ENCODE measurements at places on chromosomes 6 and 20.

DNA sequence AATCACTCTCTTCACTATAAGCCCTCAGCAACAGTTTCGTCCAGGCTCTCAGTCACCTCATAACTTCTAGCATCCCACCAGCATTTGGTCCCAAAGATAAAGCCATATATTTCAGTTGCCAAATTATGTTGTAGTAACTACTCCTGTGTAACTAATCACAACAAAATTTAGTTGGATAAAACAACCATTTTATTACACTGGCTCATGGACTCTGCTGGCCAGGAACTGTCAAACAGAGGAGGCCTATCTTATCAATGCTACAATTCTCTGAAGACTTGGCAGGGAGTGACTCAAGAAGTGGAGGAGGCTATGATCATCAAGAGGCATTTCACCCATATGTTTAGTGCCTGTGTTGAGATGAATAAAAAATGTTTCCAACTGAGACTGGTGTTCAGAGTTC lies 1082.3 kb upstream of the GJE1 start:
- no peak for DNase-seq

DNA sequence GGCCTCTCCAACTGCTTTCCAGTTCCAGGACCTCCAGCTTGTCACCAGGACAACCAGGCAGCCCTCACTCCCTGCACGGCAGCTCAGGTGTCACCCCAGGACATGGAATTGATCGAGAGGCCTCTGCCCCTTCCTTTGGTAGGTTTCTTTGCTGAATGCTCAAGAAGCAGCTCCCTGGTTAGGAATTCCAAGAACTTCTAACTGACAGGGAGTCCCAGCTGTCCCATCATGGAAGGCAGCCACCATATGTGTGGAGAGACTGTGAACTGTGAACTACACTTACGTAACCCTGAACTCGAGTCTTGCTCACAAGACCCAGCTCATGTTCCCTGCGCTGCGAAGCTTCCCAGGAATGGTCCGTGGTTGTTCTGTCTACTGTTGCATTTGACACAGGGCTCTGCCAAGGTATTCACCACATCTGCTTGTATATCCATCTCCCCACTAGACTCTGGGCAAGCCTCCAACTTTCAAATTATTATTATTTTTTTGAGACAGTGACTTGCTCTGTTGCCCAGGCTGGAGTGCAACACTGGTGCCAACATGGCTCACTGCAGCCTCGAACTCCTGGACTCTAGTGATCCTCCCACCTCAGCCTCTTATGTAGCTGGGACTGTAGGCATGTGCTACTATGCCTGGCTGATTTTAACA lies 35.7 kb downstream of the MGME1 start:
- DNase-seq: no peak

- DNase-seq: peak; percentile 26
Observed at GRCh38 chr6:41723530-41724227, 11.7 kb downstream of the TFEB start.

DNA sequence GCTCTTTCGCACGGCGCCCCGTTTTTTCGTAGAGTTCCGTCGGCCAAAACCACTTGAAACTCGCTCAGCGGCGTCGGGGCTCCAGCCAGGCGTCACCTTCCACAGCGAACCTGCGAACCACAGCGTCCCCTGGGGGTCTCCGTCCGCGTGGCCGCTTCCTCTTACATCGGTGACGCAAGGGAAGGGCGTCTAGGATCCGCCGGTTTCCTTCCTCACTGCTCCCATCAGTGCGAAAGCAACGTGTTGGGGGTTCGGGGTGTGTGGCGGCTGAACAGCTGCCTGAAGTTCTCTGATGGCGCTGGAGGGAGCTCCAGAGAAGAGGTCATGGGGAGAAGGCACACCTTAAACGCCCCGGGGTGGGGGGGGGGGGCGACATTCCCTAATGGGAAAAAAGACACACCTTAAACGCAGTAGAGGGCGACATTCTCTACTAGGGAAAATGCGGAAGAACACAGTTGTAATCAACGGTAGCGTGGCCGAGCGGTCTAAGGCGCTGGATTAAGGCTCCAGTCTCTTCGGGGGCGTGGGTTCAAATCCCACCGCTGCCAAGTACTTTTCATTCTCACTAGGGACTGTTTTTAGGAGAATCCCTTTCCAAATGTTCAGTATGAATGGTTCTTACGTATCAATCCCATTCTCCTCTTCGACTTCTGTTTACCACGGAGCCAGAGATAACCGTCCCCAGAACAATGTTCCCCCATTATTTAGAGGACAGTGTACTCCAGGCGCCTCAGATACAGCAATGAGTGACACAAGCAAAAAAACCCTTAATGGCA lies 16.4 kb downstream of the ZNF311 start:
- DNase-seq: peak; percentile 80

GRCh38 chr6:134373993-134374392 lies 56.1 kb upstream of the SGK1 start:
- DNase-seq: no peak

- DNase-seq: peak; percentile 28
Observed at GRCh38 chr20:8853805-8854338, 215.0 kb upstream of the PLCB4 start.

DNA sequence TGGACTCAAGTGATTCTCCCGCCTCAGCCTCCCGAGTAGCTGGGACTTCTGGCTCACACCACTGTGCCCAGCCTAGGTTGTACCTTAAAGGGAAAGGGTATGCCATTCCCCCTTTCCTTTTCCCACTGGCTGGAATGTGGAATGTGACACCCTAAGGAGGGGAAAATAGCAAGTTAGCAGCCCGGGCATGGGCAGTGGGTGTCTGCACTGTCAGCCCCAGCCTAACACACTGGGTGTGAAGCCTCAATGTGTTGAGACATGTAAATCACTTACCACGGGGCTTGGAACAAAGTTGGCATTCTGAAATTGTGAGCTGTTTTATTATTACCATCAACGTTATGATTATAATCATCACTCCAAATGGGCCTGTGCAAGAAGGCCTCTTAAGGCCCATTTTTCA lies 80.8 kb upstream of the PTPN1 start:
- no peak for DNase-seq

DNA sequence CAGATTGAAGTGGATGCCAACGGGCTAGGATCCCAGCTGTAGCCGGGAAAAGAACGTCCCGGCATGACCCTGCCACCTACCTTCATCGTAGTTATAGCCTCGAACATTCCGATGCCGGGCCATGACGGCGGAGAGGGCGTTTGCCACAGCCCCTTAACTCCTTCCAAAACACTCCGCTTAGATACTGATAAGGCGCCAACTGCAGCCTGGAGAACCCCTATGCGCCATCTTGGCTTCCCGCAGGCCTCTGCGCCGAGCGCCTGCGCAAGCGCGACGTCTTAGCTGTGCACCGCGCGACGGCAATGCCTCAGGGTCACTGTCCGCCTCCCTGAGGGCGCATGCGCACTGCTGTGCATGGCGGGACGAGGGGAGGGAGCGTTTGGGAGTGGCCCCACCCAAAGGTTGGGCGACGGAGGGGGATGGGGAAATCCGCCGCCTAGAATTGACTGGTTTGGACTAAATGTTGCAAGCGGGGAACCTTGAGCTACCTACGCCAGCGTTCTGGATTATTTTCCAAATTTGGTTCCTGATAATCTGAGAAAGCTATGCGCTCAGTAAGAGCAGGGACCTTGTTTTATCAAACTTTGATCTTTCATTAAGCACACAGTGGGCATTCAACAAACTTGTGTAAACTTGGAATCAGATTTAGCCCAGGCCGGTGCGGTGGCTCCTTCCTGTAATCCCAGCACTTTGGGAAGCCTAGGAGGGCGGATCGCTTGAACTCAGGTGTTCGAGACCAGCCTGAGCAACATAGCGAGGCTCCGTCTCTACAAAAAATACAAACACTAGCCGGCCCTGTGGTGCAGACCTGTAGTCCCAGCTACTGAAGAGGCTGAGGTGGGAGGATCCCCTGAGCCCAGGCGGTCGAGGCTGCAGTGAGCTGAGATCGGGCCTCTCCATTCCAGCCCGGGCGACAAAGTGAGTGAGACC lies at the start of gene HBS1L:
Gene HBS1L, minus strand, starts transcription at position 254 of the 930 bp plus-strand sequence. Its CDS starts 131 bp downstream, at position 123.
- DNase-seq: peak; percentile 97

- no peak for DNase-seq
Observed at GRCh38 chr20:49256261-49256660, 21.6 kb downstream of the ZNFX1 start.

GRCh38 chr20:20860078-20860806 lies 147.8 kb upstream of the RALGAPA2 start:
- peak; percentile 73 for DNase-seq

- no peak for DNase-seq
Observed at GRCh38 chr6:117167520-117168271, 97.7 kb upstream of the VGLL2 start.

DNA sequence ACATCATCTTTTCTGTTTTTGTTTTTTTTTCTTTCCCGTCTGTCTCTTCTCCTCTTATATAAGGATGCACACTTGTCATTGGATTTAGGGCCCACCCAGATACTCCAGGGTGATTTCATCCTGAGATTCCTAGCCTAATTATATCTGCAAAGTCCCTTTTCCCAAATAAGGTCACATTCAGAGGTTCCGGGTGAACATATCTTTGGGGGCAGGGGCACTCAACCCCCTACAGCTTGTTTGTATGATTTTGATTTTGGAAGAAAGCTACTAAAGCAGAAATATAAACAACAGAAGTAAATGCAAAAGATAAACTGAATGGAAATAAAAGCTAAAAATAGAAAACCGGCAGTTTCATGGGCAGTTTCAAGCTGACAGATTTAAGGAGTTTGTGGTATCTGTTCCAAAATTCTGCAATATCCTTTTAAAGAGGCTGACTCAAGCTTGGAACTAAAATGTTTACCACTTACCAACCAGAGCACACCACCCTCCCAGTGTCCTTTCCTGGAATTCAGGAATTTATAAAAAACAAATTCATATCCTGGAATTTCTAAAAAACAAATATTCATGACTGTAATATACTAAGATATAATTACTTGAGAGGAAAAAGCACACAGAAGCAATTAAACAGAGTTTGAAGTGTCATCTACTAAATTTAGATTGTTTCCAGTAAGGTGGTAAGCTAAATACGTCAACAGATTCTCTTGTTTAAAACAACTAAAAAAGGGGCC lies 100.0 kb upstream of the CARMIL1 start:
- no peak for DNase-seq

GRCh38 chr6:37550191-37550831 lies 50.6 kb upstream of the CCDC167 start:
- no peak for DNase-seq

- DNase-seq: peak; percentile 66
Observed at GRCh38 chr6:154276810-154277628, 79.6 kb downstream of the IPCEF1 start.

- DNase-seq: no peak
Observed at GRCh38 chr6:3333263-3333662, 74.5 kb downstream of the PSMG4 start.

GRCh38 chr20:42895020-42895419 lies 294.7 kb downstream of the PTPRT start:
- no peak for DNase-seq

DNA sequence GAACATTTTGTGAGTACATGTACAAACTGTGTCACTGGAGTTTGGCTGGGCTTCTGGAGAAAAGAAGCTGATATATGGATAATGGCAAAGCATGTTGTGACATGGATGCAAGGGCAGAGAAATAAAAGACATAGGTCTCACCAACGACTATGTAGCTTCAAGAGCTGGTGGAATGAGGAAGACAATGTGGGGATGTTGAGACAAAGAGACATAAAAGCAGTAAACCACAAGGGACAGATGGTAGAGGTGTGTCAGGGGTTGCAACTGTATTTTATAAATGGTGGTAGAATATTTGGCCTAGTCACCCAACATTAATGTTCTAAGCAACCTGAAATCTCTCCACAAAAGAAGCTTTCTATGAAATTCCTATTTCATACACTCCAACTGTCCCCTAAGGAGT lies 199.0 kb downstream of the KCNQ5 start:
- DNase-seq: no peak

GRCh38 chr6:137136065-137136464 lies 37.4 kb downstream of the IL22RA2 start:
- DNase-seq: peak; percentile 26

GRCh38 chr20:59580991-59581401 lies 23.3 kb upstream of the PHACTR3 start:
- no peak for DNase-seq

DNA sequence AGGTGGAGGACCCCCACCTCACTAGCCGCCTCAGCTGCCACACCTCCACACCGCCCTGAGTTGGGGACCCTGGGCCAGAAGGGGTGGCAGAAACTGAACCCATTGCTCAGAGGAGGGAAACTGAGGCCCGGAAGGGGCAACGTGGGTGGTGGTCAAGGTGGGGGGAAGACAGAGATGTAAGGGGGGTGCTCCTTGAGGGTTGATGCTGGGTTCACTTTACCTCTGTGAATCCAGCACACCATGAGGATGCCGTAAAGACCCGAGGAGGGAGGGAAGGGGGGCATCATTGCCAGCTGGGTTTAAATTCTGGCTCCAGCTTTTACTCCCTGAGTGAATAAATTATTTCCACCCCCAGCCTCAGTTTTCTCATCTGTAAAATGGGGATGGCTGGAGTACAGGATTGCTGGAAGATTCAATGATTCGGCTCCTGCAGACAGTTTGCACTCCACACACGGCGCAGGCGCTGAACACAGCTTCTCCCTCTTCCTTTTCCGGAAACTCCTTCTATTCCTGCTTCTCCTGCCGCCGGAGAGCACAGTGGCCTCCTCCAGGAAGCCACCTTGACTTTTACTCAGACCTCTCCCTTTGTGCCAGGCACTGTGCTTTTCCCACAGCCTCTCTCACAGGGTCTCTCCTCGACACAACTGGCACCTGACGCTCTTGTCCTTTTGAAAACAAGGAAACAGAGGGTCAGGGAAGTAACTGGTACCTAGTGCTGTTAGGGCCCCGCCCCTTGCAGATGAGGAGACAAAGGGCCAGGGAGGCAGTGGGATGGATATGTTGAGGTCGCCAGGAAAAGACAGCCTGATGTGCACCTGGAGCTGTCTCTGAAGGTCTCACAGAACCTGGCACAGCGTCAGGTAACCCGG lies 59.4 kb downstream of the UBE2V1 start:
- DNase-seq: no peak

- DNase-seq: no peak
Observed at GRCh38 chr20:11094711-11095110, 420.9 kb upstream of the JAG1 start.

- no peak for DNase-seq
Observed at GRCh38 chr6:99833034-99833433, 161.0 kb downstream of the MCHR2 start.

DNA sequence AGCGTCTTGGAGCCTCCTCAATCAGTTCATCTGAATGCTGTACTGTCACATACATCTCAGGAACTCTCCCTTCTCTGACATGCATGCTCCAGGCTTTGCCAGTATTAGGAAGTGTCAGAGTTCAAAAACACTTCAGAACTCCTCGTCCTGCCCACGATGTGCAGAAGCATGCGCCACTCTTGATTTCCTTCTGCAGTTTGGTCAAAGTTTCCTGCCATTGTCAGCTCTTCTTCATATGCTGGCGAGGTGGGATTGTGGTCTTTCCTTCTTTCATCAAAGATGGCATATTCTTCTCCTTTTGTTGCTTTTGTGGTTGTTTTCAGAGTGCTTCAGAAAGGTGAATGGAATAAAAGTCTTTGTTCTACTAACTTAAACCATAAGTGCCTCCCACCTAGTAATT lies 21.0 kb downstream of the SLC13A3 start:
- no peak for DNase-seq
